HepG2 (cell line): ENCODE measurements at places on chromosomes 12 and 14. TPM values are rescaled to one million over a fixed set of nuclear protein-coding genes. Genes with fewer than 3 reads are reported as not detected.
A peak's percentile ranks its signal among the peaks of the same experiment; 100 is the strongest.

Gene LETMD1
- 31.3 and 43.3 TPM in 2 replicates for total RNA-seq

Gene KLHL33
- total RNA-seq, result not detected in 2 replicates

DNA sequence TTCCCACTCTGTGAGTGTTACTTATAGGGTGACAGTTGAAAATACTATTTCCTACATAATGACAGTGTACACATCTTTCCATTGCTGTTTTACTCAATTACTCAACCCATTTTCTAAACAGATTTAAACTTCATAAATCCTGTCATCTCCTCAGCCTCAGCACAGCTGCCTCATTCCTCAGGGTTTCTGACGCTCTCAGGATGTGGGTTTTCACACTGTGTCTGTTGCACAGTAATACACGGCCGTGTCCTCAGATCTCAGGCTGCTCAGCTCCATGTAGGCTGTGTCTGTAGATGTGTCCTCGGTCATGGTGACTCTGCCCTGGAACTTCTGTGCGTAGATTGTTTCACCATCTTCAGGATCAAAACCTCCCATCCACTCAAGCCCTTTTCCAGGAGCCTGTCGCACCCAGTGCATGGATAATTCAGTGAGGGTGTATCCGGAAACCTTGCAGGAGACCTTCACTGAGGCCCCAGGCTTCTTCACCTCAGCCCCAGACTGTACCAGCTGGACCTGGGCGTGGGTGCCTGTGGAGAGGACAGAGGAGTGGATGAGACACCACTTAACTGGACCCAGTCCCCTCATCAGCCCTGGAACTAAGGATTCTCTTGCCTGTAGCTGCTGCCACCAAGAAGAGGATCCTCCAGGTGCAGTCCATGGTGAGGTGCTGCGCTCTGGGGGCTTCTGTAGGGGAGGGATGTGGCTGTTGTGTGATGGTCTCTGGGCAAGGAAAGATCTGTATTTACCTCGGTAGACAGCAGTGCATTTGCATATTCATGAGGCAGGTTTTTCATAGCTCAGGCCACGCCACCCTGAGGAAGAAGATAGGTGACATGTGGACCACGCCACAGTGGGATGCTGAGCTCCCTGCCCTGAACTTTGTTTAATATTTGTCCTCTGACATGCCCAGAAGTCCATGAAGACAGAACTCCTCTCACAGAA is 750.2 kb downstream of the TMEM121 start:
- DNase-seq, result no peak

GRCh38 chr12:674272-674781 is 11.1 kb upstream of the NINJ2 start:
- no peak for DNase-seq

Gene OTOGL
- not detected in 2 replicates for total RNA-seq

- no peak for DNase-seq
Observed at GRCh38 chr12:6277982-6278438, 32.5 kb upstream of the PLEKHG6 start.

- no peak for DNase-seq
Observed at GRCh38 chr12:93762059-93762719, 85.0 kb downstream of the CRADD start.

DNA sequence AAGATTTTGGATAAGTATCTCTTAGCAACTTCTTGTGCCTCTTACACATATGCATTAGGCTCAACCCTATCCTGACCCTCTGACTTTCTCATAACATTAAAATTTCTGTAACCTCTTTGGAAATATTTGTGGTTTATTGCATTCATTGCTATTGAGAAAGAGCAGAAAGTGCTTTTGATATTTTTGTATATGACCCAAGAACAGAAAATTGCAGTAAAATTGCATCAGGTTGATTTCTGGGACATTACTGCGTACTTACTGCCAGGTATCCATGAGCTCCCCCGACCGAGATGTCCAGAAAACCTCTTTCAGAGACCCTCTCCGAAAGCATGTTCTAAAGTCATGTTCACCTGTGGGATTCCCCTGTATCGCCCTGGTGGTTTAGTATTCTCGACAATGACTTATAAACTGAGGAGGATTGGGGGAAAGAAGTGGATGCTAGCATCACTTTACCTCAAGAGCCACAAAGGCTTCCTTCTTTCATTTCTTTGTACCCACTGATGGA is 14.5 kb upstream of the IL22 start:
- DNase-seq, result no peak

- no peak for DNase-seq
Observed at GRCh38 chr12:104459368-104459909, 2.7 kb downstream of the CHST11 start.

- no peak for DNase-seq
Observed at GRCh38 chr12:27462151-27462694, 15.7 kb downstream of the SMCO2 start.

GRCh38 chr14:69882915-69883314 is 3.7 kb downstream of the SMOC1 start:
- DNase-seq, result no peak

DNA sequence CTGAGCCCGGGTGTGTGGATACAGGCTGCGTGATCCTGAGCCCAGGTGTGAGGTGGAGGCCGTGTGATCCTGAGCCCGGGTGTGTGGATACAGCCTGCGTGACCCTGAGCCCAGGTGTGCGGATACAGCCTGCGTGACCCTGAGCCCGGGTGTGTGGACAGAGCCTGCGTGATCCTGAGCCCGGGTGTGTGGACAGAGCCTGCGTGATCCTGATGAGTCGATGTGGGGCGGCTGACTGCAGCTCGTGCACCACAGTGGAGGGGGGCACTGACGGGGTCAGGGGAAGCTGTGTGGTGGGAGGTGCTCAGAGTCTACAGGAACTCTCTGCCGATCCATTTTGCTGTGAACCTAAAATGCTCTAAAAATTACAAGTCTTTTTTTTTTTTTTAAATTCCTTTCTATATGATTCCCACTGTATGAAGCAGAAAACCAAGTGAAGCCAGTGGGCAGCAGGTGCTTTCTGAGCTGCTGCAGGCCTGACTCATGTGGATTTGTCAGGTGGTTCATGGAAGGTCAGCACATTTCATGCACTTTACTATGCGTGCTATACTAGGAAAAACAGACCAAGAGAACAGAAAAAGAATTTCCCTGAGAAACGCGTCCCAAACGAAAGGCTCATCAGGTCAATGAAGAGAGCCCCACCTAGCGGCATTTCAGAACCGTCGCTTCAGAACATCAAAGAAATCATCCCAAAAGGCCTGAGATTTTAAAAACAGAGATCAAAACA is 19.3 kb downstream of the BRF1 start:
- DNase-seq, result peak; percentile 46

DNA sequence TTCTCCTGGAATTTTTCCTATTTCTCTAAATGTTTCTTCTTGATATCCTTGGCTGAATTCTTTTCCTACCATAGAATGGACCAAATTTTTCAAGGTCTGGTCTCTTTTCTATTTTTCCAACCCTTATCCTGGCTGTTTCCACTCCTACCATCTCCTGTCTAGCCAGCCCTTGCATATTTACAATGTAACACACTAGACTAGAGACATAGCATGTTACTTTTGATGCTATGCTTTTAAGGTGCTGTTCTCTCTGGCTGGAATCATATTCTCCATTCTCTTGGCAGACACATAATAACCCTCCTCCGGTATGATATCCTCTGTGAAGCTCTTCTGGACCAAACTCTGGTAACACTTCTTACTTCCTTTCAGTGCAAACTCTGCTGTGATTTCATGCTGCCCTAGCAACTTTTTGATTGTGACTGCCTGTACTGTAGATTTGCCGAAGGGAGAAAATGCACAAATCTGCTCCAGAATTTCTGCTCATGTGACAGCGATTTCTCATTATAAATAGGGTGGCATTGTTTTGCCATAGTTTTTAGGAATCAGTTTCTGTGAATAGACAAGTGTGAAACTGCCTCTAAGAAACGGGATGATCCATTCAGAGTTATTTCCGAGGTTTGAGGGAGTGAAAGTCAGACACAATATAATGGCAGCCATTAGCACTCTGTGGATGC is 284.4 kb downstream of the MDGA2 start:
- DNase-seq, result no peak

GRCh38 chr12:65825507-65826352 is 1.4 kb downstream of the HMGA2 start:
- no peak for DNase-seq

Gene OLR1
- not detected in 2 replicates for total RNA-seq

Gene DDHD1
- total RNA-seq, result 7.2 and 8.3 TPM in 2 replicates

Gene PARPBP
- total RNA-seq, result 28.4 and 43.3 TPM in 2 replicates

Gene GPR65
- total RNA-seq, result not detected in 2 replicates

- DNase-seq, result peak; percentile 27
Observed at GRCh38 chr12:116880817-116881324, 370 bp downstream of the HRK start.

Gene GRIP1
- not detected in 2 replicates for total RNA-seq

Gene PLEKHD1
- total RNA-seq, result not detected in 2 replicates

Gene PTGDR
- total RNA-seq, result not detected in 2 replicates

- no peak for DNase-seq
Observed at GRCh38 chr12:24748326-24748725, 200.6 kb downstream of the BCAT1 start.

Gene C12orf50
- not detected in 2 replicates for total RNA-seq

GRCh38 chr12:106506691-106507090 is 76.1 kb upstream of the RFX4 start:
- no peak for DNase-seq

- peak; percentile 70 for DNase-seq
Observed at GRCh38 chr14:88667555-88668273, 104.9 kb downstream of the ZC3H14 start.

DNA sequence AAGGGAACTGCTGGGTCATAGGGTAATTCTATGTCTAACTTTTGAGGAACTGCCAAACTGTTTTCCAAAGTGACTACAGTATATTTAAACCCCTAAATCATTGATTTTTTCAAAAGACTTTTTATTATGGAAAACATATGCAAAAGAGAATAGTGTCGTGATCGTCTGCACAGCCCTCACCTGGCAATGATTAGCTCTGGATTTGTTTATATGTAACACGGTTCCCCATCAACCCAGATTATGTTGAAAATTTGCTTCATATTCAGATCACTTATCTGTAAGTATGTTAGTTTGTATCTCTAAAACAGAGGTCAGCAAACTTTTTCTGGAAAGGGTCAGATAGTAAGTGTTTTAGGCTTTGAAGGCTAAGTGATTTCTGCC is 52.7 kb downstream of the CCDC92 start:
- no peak for DNase-seq

- DNase-seq, result no peak
Observed at GRCh38 chr12:97385121-97385520, 77.5 kb upstream of the RMST start.

DNA sequence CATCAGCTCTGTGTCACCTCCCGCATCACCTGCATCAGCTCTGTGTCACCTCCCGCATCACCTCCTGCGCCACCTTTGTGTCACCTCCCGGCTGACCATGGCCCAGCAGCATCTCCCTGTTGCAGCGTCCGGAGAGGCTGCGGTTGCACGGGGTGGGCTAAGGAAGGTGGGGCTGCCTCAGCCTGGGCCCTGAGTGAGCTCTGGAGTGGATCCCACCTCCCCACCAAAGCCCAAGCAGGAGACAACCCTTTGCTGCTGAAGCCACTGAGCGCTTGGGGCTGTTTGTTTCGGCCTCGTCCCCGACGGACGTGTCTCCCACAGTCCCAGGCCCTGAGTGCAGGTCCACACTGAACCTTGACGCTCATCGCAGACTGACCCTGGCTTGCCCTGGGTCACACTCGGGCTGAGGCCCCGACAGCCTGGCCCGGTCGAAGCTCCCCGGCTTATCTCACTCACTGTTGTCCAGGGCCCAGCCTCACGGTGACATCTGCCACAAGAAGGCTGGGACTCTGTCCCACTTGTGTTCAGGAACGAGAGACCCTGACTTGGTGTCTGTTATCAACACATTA is 12.2 kb downstream of the TMEM121 start:
- DNase-seq, result no peak

GRCh38 chr14:83379436-83379835 is 1845.8 kb upstream of the SEL1L start:
- no peak for DNase-seq

- no peak for DNase-seq
Observed at GRCh38 chr12:2256915-2257314, 204.1 kb downstream of the CACNA1C start.

DNA sequence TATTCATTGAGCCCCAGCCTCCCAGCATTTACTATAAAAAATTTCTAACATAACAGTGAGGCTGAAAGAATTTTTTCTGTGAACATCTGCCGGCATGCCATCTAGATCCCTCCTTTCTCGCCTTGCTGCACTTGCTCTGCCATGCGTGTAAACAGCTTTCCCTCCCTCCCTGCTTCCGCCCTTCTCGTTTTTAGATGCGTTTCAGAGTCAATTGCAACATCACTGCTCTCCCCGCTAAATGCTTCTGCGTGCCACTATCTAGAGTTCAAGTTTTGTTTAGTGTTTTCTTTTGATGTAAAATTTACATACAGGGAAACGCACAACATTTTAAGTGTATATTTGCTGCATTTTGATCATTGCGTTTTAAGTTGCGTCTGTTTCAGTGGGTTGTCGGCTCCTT is 83.6 kb downstream of the CCDC92 start:
- DNase-seq, result no peak

DNA sequence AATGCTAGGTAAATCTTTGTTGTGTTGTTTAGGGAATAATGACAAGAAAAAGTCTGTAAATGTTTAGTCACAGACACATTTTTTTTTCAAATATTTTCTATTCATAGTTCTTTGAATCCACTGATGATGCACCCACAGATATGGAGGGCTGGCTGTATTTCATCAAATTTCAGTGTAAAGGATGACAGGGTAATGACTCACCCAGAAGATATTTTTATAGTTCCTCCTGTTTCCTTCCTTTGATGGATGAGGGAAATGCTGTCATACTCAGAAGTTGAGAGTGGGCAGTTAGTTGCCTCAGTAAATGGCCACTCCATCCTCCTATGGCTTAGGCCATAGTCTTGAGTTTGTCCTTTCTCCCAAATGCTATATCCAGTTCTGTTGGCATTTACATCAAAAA is 76.9 kb upstream of the REP15 start:
- DNase-seq, result peak; percentile 11

DNA sequence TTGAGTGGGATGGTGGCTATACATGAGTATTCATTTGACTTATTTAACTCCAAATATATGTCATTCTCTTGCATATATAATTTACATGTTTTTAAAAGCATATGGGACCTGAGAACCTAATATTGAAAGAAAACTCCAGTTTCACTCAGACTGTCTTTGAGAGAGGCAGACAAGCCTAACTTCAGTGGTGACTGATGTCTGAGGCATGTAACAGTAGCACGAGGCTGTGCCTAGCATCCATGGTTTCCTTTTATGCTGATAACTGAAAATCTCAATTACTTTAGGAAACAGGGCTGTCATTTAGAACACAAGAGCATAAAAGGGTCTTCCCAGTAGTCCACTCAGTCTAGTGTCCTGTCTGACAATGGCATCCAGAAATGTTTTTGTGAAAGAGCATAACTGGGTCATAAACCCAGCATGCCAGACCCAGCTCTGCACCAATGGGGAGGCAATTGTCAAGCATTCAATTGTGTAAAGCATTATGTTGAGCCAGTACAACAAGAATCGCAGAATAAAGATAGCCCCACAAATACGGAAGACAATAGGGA is 24.3 kb downstream of the MAPK1IP1L start:
- DNase-seq, result no peak
